Liver (tissue), 10 donors: ENCODE measurements at places on chromosomes 6 and 20. TPM values are rescaled to one million over a fixed set of nuclear protein-coding genes. Genes with fewer than 3 reads are reported as not detected.

The PDYN gene
- total RNA-seq: not detected

The ESR1 gene
- 16.1 TPM for total RNA-seq

The DEK gene
- total RNA-seq: 24.7 TPM

The TRIM40 gene
- total RNA-seq: 0.51 TPM

The TXNDC5 gene
- total RNA-seq: 117 TPM

The PERP gene
- 23.8 TPM for total RNA-seq

The FERMT1 gene
- total RNA-seq: 0.25 TPM

The PGC gene
- total RNA-seq: not detected
